Activated CD4-positive, alpha-beta memory T cell treated with anti-CD3 and anti-CD28 coated beads, Interleukin-2, amount 10 ng/mL, durations not matched to agents 7 days and 5 days (primary cell): ENCODE measurements at places on chromosomes 7 and 10. TPM values are rescaled to one million over a fixed set of nuclear protein-coding genes. Genes with fewer than 3 reads are reported as not detected.
A peak's percentile ranks its signal among the peaks of the same experiment; 100 is the strongest.

The HGF gene
- total RNA-seq, result not detected

GRCh38 chr7:122468945-122469344, 164.4 kb upstream of the FEZF1 start:
- H3K4me1 ChIP-seq, result no peaks in the 10 kb centered on the region
- H3K27me3 ChIP-seq, result no peaks in the 10 kb centered on the region
- DNase-seq, result no peak
- H3K4me3 ChIP-seq, result no peak overlapping the region
- no peak overlapping the region for H3K27ac ChIP-seq

The SAP25 gene
- 30.0 TPM for total RNA-seq

GRCh38 chr7:88664630-88665233, 94.8 kb upstream of the ZNF804B start:
- no peaks in the 10 kb centered on the region for H3K4me1 ChIP-seq
- no peaks in the 10 kb centered on the region for H3K36me3 ChIP-seq
- H3K4me3 ChIP-seq, result no peak overlapping the region
- no peak for DNase-seq
- H3K27ac ChIP-seq, result no peak overlapping the region

- no peak overlapping the region for H3K27ac ChIP-seq
- peaks cover 3% of the 10 kb centered on the region for H3K27me3 ChIP-seq
- DNase-seq, result no peak
- no peaks in the 10 kb centered on the region for H3K36me3 ChIP-seq
- H3K4me1 ChIP-seq, result no peaks in the 10 kb centered on the region
Measured at GRCh38 chr10:75611993-75612372, 180.6 kb downstream of the LRMDA start.

DNA sequence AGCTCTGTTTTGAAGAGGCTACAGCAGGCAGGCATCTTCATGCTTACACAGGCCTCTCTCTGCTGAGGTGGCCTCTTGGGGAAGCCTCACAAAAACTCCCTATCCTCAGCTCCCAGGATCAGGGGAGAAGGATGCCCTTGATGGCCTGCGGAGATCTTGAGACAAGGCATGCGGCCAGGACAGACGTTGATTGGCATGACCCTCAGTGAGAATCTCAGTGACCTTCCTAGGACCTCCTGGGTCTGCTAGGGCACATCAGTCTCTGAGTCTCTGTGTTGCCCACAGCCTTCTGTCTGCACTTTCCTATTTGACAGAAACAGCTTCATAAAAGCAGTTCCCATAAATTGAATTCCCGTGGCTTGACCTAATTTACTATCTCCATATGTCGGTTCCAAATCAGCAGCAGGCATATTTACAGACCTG, 1005.8 kb upstream of the C7orf33 start:
- H3K36me3 ChIP-seq, result no peaks in the 10 kb centered on the region
- no peak overlapping the region for H3K4me3 ChIP-seq
- H3K4me1 ChIP-seq, result no peaks in the 10 kb centered on the region
- no peaks in the 10 kb centered on the region for H3K27me3 ChIP-seq
- H3K27ac ChIP-seq, result no peak overlapping the region

GRCh38 chr7:68485253-68485917, 1112.9 kb upstream of the AUTS2 start:
- H3K4me1 ChIP-seq, result no peaks in the 10 kb centered on the region
- no peak overlapping the region for H3K4me3 ChIP-seq
- H3K27me3 ChIP-seq, result no peaks in the 10 kb centered on the region
- H3K36me3 ChIP-seq, result no peaks in the 10 kb centered on the region

The OR2A7 gene
- total RNA-seq, result 3.2 TPM

The TRIL gene
- not detected for total RNA-seq

The OPN4 gene
- not detected for total RNA-seq

GRCh38 chr7:92633211-92633906, 43.2 kb upstream of the FAM133B start:
- H3K27ac ChIP-seq, result peak overlapping the region; percentile 80
- H3K4me1 ChIP-seq, result peaks cover 78% of the 10 kb centered on the region
- H3K36me3 ChIP-seq, result peaks cover 46% of the 10 kb centered on the region
- H3K27me3 ChIP-seq, result no peaks in the 10 kb centered on the region

DNA sequence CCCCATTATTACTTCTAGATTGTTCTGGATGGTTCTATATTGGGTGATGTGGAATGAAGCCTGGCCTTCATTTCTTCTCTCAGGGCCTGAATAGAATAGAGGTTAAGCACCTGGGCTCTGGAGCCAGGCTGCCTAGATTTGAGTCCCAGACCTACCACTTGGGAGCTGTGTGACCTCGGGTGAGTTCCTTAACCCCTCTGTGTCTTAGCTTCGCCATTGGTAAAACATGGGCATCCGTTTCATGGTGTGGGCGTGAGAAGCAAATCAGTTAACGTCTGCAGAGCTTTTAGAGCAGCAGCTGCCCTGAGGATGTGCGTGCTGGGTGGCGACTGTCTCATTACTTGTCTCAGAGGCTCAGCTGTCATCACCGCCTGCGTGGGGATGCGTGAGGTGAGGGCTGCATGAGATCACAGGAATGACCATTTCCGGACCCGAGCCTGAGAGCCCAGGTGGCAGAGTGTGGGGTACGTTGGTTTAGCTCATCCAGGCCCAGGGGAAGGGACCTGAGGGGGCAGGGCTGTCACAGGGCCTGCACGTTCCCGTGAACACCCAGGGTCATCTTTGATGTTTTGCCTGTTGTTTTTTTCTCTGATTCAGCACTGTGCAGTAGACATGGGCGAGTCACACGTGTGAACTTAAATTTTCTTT, 9.7 kb downstream of the AGAP3 start:
- no peaks in the 10 kb centered on the region for H3K36me3 ChIP-seq
- no peak for DNase-seq
- H3K27ac ChIP-seq, result peak overlapping the region; percentile 65

DNA sequence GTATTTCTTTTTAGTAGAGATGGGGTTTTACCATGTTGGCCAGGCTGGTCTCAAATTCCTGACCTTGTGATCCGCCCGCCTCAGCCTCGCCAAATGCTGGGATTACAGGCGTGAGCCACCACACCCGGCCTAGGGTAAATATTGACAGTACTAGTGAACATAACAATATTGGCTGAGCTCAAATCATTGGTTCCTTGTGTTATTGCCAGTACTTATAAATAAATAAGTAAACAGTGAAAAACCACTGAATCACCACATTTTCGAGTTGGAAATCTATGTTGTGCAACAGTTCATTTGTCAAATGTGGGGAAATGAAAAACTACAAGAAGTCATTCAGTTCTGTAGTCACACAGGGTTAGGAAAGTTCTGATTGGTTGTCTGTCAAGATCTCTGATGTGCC, 15.8 kb downstream of the RPP30 start:
- H3K27me3 ChIP-seq, result no peaks in the 10 kb centered on the region
- H3K27ac ChIP-seq, result no peak overlapping the region
- H3K36me3 ChIP-seq, result peaks cover 50% of the 10 kb centered on the region
